ENCODE measurements at places on chromosomes 12 and 14. TPM values are rescaled to one million over a fixed set of nuclear protein-coding genes. Genes with fewer than 3 reads are reported as not detected.

DNA sequence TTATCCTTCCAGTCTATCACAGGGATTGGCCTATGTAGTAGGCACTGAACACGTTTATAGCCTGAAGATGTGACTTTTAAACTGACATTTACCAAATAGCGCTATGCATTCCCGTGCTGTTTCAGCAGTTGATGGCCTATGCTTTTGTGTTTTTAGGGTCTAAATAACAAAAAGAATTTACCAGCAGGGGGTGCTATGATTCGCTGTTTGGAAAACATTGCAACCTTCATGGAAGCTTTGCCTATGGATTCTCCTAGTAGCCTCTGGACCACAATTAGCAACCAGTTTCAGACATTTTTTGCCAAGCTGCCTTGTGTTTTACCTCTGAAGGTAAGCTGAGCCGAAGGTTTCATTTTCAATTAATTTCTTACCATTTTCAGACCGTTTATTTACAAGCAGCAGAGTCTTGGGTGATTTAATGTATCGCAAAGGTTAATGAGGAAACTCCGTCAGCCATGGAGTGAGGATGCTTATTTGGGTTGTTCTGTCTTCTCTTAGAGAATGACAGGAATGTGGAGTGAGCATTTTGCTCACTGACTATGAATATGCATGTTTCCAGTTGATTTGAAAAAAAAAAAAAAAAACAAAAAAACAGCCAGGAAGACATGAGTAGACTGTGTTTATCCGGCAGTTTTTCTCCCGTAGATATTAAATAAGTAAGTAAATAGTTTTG is 133.1 kb downstream of the PRIMA1 start:
- DNase-seq = peak; percentile 12

DNA sequence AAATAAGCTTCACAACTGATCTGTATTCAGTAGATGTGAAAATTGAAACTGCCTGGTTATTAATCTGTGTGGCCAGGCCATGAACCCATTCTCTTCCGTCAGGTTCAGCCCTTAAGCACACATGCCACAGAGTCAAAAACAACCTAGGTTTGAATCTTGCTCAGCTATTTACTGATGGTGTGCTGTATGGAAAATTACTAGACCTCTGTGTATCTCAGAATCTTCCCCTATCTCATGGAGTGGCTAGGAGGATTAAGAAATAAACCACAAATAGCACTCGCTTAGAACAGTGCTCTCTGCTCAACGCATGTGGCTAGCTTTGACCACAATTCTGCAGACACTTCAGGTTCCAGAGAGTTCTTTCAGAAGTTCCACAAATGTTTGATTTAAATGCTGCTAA is 240.7 kb upstream of the PLEKHG7 start:
- no peak for DNase-seq

Gene KCNMB4
- 4.9 TPM for total RNA-seq

DNA sequence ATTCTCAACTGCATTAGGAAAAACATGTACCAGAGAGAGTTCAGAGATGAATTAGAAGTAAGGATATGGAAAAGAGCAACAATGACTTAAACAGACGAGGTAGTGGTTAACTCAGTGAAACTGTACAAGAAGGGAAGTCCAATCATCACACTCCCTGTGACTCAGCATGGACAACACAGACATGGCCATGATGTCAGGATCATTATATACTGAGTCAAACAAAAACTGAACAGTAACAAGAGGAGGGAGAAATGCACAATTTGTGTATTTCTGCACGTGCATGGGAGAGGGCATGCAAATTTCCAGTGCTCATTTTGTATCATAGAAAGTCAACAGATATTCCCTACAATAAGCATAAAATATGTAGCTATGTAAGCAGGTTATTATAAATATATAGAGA is 1037.8 kb downstream of the BCL11B start:
- no peak for DNase-seq

GRCh38 chr12:128671528-128672042 is 152.2 kb downstream of the SLC15A4 start:
- no peak for DNase-seq

DNA sequence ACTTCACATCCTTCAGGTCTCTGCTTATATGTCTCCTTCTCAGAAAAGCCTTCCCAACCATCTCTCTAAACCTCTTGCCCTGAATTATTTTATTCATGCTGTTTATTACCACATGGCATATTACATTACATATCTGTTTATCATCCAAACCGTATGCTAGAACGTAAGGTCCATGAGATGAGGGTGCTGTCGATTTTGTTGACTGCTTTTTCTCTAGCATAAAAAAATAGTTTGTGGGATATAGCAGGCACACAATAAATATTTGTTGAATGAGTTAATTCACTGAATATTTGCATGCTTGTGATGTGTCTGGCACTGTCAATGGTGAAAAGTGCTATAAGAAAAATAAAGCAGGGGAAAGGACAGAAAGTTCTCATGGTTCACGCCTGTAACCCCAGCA is 22.9 kb downstream of the SAMD4A start:
- DNase-seq = no peak

DNA sequence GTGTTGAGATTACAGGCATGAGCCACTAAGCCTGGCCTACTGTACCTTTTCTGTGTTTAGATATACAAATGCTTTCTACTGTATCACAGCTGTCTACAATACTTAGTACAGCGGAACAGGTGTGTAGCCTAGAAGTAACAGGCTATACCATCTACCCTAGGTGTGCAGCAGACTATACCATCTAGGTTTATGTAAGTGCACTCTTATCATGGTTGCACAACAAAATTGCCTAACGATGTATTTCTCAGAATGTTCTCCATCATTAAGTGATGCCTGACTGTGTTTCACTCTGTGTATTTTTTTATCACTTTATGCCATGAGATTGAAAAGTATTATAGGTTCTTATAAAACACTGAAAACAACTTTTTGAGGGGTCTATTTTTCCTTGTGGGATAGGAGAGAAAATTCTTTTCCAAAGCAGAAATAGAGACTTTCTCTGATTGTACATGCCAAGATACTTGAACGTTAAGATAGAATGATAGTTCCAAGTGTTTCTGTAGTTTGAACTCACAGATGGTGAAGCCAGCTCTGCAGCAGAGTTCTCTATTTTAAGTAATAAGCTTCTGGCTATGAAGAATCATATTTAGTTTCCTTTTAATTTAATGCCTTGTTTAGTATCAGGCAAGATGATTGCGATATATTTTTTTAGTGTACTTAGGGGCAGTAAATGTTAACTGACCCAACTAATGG is 17.0 kb downstream of the TMPRSS12 start:
- no peak for DNase-seq

DNA sequence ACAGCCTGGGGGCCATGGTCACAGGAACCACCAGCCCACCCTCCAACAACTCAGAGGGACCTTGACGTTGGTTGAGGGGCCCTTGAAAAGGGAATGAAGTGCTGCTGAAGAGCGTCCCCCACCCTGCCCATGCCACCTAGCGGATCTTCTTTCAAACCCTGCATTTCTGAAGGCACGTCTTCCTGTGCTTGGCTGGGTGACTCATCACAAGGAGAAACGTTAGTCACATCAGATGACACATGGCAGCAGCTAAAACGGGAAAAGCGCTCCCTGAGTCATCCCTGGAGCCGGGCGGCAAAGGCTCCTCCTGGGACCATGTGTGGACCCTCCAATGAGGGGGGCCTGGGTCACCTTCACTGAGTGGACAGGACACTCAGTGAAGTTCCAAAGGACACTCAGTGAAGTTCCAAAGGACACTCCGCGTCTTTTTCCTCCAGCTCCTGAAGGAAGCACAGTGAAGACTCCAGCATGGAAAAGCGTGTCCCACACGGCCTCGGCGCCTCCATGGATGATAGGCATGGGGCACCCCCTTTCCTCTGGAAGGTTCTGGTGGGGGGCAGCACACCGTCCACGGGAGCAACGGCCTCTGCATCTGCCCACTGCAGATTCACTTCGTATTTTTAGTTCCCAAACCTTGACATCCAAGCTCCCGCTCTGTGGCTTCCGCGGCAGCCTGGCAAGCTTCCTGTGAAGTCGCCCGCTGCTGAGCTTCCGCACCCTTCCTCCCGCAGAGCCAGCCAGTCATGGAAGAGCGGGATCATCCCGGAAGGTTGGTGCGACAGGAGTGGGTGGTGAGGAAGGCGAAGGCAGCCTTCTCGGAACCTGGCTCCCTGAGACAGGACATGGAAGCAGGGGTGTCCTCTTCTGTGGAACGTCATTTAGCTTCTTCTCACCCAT is 383.4 kb downstream of the VRK1 start:
- peak; percentile 72 for DNase-seq
